ENCODE measurements at places on chromosomes 2 and 18. TPM values are rescaled to one million over a fixed set of nuclear protein-coding genes. Genes with fewer than 3 reads are reported as not detected.

Gene EPAS1
- polyA plus RNA-seq = not detected

Gene ABCB11
- polyA plus RNA-seq = not detected

Gene TRABD2A
- 5.7 TPM for polyA plus RNA-seq

Gene COL6A3
- polyA plus RNA-seq = not detected

Gene SKOR2
- not detected for polyA plus RNA-seq

Gene KIAA2012
- polyA plus RNA-seq = not detected

Measured in IgD-negative memory B cell (primary cell).